ENCODE measurements at places on chromosomes 1 and 21. TPM values are rescaled to one million over a fixed set of nuclear protein-coding genes. Genes with fewer than 3 reads are reported as not detected.

Gene SPRR4
- polyA plus RNA-seq: not detected

- H3K27ac ChIP-seq: no peak overlapping the region
- H3K36me3 ChIP-seq: no peaks in the 10 kb centered on the region
- H3K27me3 ChIP-seq: no peaks in the 10 kb centered on the region
- H3K4me3 ChIP-seq: no peak overlapping the region
- DNase-seq: no peak
Observed at GRCh38 chr1:71650119-71650518, 569.3 kb upstream of the ZRANB2 start.

Gene UBL4B
- 0.11 TPM for polyA plus RNA-seq

DNA sequence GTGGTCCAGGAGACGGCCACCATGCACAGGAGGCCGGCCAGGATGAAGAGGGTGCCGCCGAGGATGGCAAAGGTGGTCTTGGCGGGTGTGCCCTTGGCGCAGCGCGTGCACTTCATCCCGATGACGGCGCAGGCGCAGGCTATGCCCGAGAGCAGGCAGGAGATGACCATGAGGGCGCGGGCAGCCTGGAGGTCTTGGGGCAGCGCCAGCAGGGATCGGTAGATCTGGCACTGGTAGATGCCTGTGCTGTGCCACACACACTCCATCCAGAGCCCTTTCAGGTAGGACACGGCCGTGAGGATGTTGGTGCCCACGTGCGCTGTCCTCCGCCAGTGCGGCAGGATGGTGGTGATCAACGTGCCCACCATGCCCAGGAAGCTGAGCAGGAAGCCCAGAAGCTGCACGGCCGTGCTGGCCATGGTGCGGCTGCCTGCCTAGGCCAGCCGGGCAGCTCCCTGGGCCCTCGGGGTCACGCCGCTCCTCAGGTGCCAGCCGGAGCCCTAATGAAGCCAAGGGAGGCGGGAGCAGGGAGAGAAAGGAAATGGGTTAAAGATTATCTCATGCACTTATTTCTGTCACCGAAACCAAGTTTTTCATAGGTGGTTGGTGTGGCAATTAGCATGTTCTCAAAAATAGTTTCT is 18.5 kb downstream of the CLDN14 start:
- no peaks in the 10 kb centered on the region for H3K36me3 ChIP-seq
- H3K4me3 ChIP-seq: no peak overlapping the region
- no peaks in the 10 kb centered on the region for H3K4me1 ChIP-seq
- no peak for DNase-seq

Gene THEM5
- not detected for polyA plus RNA-seq

Gene CD1B
- not detected for polyA plus RNA-seq

DNA sequence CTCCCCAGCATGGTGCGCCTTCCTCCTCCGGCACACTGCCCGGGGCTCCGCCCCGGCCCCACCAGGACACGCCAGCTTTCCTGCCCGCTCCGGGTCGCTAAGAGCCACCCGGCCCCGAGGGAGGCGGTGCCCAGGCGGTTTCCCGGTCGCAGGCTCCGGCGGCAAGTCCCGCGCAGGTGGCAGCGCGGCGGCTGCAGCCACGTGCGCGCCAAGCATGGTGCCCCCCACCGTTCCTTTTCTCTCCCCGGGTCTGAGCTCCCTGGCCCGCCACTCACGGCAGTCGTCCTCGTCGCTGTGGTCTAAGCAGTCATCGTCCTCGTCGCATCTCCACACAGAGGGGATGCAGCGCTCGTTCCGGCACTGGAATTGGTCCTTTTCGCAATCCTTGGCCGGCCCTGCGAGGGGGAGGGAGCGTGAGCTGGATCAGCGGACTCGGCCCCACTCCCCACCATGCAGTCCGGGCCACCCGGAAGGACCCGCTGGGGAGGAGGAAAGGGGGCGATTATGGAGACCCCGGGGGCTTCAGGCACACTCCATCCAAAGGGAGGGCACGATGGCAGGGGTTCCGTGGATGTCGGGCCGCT is 1.2 kb downstream of the LRP8 start:
- no peak overlapping the region for H3K27ac ChIP-seq
- no peaks in the 10 kb centered on the region for H3K36me3 ChIP-seq
- H3K4me1 ChIP-seq: peaks cover 27% of the 10 kb centered on the region

Gene ZBTB7B
- 103 TPM for polyA plus RNA-seq

Gene LIPI
- not detected for polyA plus RNA-seq

Gene NBPF10
- polyA plus RNA-seq: 0.47 TPM
